Stimulated activated naive CD4-positive, alpha-beta T cell treated with Interleukin-2 at 50 U/mL for 16 hours (primary cell): ENCODE measurements at places on chromosomes 3 and 15.

- no peak for DNase-seq
Observed at GRCh38 chr15:53133255-53133850, 343.2 kb upstream of the ONECUT1 start.

GRCh38 chr15:65077291-65077980 is 890 bp downstream of the KBTBD13 start:
- no peak for DNase-seq

DNA sequence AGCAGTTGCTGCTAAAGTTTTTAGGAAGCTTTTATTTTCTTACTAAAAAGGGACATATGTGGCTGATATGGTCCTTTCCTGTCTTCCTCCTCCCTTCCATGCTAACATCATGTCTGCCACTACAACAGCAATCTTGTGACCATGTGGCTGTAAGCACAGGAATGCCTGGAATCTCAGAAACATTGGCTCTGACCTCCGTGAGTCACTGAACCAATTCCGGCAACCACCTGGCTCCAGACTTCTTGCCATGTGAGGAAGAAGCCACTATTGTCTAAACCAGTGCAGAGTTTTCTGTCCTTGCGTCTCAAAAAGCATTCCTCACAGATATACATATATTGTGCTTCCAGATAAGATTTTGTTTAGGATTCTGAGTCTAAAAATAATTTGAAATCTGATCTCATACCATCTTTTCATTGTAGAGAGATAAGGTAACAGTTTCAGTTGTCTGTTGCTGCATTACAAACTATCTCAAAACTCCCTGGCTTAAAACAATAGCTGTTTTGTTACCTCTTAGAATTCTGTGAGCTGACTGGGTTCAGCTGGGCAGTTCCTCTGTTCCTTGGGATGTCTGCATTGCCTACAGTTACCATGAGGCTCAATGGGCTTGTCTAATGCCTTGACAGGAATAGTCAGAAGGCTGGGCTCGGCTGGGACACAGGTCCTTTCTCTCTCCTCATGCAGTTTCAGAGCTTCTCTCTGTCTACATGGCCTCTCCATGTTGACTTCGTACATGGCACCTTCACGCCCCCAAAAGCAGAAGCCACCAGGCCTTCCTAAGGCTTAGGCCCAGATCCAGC is 77.3 kb upstream of the MAGI1 start:
- no peak for DNase-seq

- no peak for DNase-seq
Observed at GRCh38 chr3:38634111-38634510, 15.4 kb downstream of the SCN5A start.
